ENCODE measurements at places on chromosomes 1 and 21.

GRCh38 chr1:223667484-223668182 lies 2.1 kb upstream of the CAPN8 start:
- DNase-seq: no peak

DNA sequence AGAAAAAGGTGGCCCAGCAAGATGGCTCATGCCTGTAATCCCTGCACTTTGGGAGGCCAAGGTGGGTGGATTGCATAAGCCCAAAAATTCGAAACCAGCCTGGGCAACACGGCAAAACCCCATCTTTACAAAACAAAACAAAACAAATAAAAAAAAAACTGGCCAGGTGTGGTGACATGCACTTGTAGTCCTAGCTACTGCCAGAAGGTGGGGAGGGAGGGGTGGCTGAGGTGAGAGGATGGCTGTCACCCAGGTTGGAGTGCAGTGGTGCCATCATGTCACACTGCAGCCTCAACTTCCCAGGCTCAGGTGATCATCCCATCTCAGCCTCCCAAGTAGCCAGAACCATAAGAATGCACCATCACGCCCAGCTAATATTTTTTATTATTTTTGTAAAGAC lies 22.8 kb downstream of the RERE start:
- no peak for DNase-seq

DNA sequence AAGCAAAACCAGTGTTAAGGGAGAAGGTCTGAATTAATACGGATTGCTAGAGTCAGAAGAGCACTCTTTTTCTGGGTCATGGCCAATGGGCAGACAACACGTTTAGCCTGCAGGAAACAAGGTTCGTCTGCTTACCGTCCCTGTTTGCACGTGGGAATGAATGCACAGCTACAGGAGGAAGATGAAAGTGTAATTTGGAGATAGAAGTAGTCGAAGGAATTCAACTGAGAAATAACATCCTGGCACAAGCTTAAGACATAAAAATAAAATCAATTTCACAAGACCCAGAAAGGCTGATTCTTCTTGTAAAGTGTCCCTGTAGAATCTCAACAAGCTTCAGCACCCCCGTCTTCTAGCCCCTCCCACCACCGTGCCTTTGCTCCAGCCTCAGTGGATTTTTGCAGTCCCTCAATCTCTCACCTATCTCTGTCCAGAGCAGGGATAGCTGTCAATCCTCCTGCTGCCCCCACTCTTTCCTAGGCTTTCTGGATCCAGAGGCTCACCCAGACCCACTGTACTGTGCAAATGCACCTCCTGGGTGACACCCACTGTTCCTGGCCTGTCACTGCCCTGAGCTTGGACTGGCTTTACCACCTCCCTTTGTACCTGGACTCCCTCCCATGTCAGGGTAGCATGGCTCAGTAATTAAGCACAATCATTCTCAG lies 60.6 kb downstream of the C1orf94 start:
- DNase-seq: no peak

DNA sequence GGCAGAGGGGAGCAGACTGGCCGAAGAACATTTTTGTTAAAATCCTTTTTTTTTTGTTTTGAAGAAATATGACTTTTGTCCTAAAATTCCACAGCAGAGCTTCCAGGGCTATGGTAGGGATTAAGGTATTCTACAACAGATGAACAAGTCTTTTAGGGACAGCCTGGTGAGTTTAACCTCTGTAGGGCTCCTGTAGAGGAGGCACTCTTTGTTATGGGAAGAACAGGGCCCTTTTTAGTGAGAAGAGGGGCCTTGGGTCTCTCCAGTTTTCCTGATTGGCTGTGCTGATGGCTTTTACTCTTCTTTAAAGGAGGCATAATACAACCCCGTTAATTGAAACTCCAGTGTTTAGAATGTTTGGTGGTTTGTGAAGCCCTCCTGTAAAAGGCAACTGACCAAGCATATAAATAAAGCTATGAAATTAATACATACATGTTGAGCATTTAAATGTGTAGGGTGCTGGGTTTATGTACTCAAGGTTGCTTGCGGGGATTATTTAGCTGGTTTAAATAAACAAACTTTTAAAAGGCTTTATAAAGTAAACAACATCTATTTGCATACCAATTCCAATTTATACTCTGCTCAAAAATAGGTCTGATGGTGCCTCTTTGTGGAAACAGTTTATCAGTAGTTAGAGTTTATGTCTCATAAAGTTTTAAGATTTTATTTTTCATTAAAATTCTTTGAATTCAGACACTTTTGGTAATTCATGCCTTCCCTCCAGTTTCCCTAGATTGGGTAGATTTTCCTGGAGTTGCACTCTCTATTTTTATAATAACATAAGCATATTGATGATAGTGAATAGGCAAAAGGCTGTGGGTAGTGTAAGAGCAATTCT lies 46.5 kb downstream of the PBX1 start:
- no peak for DNase-seq

GRCh38 chr21:18267496-18267895 lies 22.9 kb downstream of the CHODL start:
- DNase-seq: no peak

DNA sequence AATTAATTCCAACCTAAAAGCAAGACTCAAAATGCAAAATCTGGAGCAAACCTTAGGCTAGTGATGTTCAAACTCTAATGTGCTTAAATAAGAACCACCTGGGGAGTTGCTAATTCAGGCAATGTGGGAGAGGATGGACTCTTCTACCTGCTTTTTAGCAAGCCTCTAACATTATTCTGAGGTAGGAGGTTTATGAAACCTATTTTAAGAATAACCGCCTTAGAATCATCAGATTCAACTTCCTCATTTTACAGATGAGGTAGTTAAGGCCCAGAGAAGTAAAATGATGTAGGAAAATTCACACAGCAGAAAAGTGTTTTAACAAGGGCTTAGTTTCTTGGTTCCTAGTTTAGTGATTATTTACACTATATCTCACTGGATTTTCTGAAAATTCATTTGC lies 8.6 kb upstream of the NTNG1 start:
- DNase-seq: no peak

GRCh38 chr1:30734106-30734505 lies 10.7 kb upstream of the MATN1 start:
- DNase-seq: no peak

DNA sequence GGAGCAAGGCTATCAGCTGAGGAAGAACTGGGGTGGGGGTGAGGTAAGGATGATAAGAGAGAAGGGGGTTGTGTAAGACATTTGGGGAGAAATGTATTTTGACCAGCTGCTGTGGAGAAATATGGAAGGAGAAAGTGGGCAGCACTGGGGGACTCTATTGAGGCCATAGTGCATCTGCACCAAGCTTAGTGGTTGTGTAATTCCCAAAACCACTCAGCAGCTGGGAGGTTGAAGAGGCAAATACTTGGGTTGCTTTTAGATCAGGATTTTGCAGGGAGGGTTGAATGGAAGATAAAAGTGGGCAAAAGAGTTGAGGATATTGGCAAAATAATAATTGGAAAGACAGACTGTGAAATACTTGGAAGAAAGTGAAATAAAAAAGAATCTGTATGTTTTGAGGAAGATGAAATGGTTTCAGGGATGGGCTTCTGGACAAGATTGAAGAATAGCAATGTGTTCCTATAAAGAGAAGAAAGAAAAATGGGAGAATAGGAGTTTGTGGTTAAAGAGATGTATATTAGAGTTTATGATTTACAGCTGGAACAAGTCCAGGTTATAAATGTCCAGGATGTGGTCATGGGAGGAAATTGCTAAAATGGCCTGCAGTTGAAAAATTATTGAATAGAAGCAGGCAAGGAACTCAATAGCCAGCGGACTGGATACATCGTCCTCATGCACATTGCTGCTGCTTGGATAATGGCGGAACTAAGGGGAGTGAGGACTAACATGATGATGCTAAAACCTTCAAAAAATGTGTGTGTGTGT lies 162.7 kb downstream of the DNM3 start:
- DNase-seq: no peak

DNA sequence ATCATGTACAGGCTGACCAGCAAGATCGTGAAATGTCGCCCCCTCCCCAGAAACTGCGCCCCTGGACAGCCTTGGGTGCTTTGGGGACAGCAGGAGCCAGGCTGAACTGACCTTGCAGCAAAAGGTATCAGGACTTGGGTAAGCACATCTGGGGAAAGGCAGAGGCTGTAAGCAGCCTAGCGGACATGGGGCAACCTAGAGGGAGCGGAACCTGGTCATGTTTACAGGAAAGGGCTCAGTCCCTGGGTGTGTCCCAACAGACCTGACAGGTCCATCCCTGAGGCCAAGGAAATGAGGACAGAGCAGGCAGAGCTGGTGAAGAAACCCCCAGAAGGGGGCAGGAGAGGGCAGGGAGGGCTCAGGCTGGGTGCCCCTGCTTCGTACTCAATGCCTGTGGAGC lies 3.1 kb upstream of the S100A8 start:
- no peak for DNase-seq

DNA sequence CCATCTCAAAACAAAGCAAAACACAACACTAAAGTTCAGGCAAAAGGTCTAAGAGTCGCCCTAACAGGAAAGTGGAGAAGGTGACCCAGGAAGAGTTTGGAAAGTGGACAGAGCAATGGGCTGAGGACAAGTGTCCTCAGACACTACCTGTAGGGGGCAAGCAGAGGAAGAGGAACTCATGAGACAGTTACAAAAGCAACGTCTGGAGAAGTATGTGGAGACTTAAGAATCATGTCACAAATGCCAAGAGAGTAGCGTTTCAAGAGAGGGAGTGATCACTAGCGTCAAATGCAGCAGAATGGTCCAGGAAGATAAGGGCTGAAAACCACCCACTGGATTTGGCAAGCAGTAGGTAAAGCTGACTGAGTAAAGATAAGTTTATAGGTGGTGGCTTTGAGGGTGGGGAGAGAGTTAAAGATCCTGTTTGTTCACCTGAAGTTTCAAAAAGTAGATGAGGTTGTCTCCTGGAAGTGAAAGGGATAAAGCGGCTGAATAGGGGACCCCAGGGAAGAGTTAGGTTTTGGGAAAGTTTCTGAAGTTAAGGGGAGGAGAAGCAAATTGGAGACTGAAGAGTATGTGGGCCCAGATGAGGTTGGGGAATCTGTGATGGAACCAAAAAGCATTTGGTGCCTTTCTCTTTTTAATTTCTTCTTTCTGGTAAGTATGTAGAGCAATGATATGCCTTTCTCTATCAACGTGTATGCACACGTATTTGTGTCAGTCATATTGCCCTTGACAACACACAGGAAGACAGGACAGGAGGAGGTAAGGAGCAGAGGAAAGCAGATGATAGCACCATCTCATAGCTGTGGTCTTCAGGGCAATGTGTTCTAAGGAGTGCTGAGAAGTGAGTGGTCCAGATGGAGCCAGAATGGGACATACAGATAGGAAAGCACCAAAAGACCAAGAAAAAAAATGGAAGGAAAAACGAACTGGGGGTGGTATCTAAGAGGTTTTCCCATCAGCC lies 3.1 kb downstream of the BSDC1 start:
- no peak for DNase-seq

GRCh38 chr1:201142011-201142848 lies 12.0 kb downstream of the TMEM9 start:
- DNase-seq: no peak

DNA sequence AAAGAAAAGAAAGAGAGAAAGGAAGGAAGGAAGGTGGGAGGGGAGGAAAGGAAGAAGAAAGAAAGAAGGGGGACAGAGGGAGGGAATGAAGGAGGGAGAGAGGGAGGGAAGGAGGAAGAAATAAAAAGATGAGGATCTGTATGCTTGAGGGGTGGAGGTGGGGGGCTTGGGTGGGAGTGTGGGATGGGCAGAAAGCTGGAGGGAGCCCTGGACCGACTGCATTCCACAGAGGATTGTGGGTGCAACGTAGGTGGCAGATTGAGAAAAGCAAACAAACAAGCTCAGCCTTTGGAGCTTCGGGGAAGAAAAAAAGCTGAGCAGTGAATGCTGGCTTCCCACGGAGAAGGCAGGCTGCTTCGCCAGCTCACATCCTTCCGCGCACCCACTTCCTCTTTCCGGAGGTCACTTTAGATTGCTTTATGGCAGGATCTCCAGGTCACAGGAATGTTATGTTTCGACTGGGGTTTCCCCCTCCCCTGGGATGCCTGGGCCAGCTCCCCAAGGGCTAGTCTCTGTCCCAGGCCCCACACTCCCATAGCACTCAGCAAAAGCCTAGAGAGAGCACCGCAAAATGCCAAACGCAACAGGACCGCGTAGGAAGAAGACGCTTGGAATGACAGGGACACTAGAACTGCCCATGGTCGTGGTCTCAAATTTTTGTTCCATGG lies 20.7 kb upstream of the LGALS8 start:
- peak; percentile 61 for DNase-seq

GRCh38 chr1:42756956-42757891 lies 9.6 kb downstream of the P3H1 start:
- DNase-seq: peak; percentile 67

DNA sequence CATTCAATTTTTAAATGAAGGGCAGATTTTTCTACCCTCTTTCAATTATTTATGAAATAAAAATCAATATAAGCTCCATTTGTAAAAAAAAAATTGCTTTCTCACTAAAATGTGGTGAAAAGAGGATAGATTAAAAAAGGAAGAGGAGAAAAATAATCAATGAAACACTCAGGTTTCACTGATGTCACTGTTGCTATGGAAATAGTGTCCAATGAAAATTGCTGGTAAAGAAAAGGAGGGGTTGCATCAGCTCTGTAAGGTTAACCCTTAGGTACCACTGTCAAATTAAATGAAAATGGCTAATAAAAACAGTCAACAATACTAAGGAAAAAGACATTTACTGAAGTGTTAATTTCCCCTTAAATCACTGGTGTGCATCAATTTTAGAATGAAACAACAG lies 91.6 kb upstream of the TTC39A start:
- DNase-seq: peak; percentile 10

DNA sequence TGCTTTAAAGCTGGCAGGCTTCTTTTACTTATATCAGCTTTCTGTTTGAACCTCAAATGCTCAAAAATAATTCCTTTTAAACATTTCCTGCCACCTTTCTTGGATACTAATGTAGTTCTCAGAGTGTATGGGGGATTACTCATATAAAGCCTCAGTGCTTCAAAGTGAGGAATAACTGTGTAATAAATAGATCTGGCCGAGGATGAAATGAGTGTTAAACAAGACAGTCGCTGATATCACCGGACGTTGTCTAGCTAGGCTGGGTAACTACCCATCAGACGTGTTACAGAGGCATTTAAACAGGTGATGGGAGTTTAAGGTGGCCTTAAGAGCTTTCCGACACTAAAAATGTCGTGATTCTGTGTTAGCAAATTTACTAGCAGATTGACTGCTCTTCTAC lies 53.1 kb downstream of the VANGL2 start:
- DNase-seq: no peak

GRCh38 chr1:171727778-171728177 lies 14.1 kb downstream of the VAMP4 start:
- DNase-seq: no peak

DNA sequence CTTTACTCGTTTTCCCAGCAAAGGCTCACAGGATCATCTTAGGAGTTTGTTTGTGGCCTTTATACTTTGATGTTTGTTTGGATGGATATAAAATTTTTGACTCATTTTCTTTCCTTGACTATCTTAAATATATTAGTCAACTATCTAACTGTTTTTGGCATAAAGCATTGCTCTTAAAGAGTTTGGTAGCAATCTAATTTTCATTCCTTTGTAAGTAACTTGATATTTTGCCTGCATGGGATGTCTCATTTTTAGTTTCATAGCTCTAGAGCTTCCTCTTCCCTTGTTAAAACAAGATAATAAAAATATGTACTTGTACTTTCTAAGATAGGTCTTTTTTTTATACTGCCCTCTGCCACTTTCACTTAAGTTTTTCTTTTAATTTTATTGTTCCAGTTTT lies 161.9 kb downstream of the MAGI3 start:
- DNase-seq: no peak

GRCh38 chr1:81259625-81260411 lies 540.9 kb upstream of the ADGRL2 start:
- DNase-seq: no peak

GRCh38 chr21:31557421-31558188 lies 101.9 kb upstream of the SOD1 start:
- no peak for DNase-seq

GRCh38 chr1:4528590-4528989 lies 125.8 kb upstream of the AJAP1 start:
- no peak for DNase-seq
